Stimulated activated memory B cell treated with anti-CD40 and anti-IgM and Interleukin-4, amounts not matched to agents 10 μg/mL and 1 μg/mL and 100 μg/mL, for 72 hours (primary cell): ENCODE measurements at places on chromosomes 2 and 18.

DNA sequence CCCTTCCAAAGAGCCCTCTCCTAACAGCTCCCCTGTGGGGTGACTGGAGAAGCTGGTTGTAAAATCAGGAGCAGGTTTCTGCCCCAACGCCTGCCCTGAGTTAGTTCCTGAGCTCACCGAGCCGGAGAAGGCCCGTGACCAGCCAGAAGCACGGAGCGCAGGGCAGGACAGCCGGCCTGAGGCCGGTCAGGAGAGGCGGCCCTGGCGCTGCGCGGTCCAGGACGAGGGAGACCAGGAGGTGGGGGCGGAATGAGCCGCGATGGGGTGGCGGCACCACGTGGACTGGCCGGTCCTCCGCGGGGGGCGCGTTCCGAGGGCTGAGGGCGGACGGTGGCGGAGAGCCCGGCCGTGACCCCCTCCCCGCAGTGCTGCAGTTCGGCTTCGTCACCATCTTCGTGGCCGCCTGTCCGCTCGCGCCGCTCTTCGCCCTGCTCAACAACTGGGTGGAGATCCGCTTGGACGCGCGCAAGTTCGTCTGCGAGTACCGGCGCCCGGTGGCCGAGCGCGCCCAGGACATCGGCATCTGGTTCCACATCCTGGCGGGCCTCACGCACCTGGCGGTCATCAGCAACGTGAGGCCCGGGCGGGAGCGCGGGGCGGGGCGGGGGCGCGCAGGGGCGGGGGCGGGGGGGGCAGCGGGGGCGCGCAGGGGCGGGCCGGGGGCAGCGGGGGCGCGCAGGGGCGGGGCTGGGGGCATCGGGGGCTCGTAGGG lies 29.0 kb downstream of the ANO7 start:
- ATAC-seq: peak; percentile 63

DNA sequence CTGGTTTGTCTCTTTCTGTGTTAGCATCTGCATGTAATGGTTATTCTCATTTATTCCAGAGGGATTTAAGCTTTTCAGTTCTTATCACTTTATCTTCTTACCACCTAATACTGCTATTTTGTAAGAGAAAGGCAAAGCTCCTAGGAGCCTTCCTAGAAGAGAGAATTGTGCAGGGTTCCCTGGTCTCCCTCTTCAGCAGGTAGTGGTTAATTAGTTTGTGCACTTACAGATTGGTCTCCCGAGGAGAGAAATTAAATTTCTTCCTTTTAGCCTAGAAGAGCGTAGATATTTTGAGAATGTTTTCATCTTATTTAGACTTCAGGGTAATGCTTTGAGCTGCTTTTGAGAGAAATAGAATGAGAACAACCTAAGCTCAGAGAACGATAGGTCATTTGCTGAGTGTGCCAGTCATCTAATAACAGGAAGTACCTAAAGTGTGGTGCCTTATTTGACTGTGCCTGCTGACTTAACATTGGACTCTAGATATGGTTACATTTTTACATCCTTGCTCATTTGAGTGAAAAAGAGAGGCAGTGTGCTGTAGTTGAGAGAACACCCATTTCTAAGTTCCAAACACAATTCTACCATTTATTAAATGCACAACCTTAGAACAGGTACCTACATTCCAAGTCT lies 651.4 kb downstream of the STK39 start:
- ATAC-seq: peak; percentile 45

- ATAC-seq: no peak
Measured at GRCh38 chr18:42533009-42533575, 578.1 kb downstream of the PIK3C3 start.

GRCh38 chr2:61151436-61151835 lies 10.6 kb upstream of the C2orf74 start:
- ATAC-seq: no peak

GRCh38 chr2:9971105-9971818 lies 19.8 kb downstream of the GRHL1 start:
- ATAC-seq: no peak

- no peak for ATAC-seq
Measured at GRCh38 chr2:233448220-233448559, 93.9 kb downstream of the DGKD start.

DNA sequence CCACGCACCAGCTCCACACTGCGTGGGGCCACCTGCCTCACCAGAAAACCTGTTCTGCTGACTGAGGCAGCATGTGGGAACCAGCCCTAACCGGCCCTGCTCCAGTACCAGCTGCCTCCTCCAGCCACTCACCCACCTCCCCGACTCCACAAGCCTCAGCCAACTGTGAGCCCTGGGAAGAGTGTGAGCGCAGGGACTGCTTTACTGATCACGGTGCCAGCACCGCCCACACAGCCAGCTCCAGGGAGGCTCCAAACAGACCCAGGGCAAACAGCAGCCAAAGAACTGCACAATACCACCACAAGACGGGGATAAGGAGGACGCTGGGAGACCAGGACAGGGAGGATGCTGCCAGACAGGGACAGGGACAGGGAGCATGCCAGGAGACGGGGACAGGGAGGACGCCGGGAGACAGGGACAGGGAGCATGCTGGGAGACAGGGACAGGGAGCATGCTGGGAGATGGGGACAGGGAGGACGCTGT lies 28.4 kb downstream of the EIPR1 start:
- no peak for ATAC-seq

DNA sequence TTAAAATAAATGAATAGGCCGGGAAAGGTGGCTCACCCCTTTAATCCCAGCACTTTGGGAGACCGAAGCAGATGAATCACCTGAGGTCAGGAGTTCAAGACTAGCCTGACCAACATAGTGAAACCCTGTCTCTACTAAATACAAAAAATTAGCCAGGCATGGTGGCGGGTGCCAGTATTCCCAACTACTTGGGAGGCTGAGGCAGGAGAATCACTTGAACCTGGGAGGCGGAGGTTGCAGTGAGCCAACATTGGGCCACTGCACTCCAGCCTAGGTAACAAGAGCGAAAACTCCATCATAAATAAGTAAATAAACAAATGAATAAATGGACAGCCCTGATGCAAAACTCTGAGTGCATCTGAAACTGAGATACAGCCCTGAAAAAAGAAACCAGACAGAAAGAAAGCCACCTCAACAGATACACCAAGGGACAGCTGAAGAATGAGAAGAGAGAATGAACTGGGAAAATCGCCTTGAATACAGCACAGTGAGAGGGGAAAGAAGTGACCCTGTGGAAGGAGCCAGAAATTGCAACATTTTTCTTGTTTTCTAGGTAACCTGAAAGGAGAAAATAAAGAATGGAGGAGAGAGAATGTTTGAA lies 64.4 kb downstream of the TRABD2A start:
- ATAC-seq: peak; percentile 66

GRCh38 chr2:3807853-3808252 lies 104.5 kb downstream of the DCDC2C start:
- no peak for ATAC-seq

DNA sequence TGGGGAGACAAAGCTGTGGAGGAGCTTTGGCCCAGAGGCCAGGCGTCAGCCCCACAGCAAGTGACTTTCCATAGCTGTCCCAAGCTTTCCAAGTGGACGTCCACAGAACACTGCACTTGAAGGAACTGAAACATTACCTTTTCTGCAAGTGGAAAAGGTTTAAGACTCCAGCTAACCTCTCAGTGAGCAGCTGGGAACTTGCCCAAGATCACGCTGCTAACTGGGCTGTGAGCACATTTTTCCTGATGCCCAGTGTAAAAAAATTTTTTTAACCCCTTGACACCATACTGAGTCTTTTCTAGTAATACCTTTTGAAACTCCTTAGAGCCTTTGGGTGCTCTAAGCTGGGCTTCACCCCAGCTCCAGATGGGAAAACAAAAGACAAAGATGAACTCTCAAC lies 256.7 kb downstream of the HAUS1 start:
- no peak for ATAC-seq

GRCh38 chr2:30254685-30255001 lies 23.3 kb downstream of the LBH start:
- no peak for ATAC-seq

- no peak for ATAC-seq
Measured at GRCh38 chr2:69253112-69253511, 133.9 kb downstream of the GFPT1 start.

GRCh38 chr2:178723786-178724346 lies 83.4 kb downstream of the TTN start:
- no peak for ATAC-seq

- ATAC-seq: peak; percentile 90
Measured at GRCh38 chr2:160406591-160407392, 86.8 kb downstream of the RBMS1 start.

DNA sequence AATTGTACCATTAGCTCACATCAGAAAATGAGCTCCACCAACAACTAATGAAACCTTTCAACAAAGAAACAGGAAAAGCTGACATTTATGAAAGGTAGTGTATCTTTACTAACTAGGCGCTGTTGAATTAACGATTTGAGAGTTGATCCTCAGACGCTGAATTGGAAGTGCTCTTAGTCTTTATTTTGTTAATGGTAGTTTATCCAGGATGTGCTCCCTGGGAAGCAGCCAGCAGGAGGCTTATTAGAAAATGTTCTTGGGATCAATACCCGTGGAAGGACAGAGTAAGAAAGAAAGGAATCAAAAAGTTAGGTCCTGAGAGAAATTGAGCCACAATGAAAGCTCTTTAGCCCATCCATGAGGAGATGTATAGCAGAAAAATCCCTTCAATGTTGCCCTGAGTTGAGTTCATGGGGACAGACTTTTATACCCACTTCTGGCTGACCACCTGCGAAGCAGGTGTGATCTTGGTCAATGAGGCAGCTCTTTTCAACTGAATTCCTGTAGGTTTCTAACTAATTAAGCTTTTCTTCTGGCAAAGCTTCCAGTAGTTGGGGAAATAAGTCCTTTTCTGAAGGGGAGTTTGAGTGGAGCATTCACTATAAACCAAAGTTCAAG lies 492.6 kb upstream of the REG3G start:
- no peak for ATAC-seq
